ENCODE measurements at places on chromosomes 13 and 19.

- no peak for DNase-seq
Measured at GRCh38 chr13:99408703-99409000, 92.6 kb upstream of the TM9SF2 start.

DNA sequence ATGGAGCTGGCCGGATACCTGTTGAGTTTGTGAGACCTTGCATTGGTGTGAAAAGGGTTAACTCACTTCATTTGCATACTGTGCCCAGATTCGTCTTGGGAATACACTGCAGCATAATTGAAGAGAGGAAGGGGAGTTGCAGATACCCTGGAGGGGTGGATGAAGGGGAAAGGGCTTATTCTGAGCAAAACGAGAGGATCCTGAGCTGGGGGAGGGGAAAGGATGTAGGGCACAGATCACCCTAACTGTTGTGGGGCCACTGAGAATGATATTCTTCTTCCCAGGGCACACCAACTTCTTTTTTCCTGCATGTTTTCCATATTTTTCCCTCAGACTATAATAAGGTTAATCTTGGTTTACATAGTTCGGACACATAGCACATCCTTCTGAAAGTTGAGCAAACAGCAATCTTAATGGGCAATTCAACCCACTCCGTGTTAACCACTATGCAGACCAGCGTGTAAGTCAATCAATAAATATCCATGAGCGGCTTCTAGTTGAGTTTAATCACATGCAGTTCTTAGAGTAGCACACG lies 11.7 kb upstream of the PTPRS start:
- DNase-seq, result no peak

GRCh38 chr13:106597749-106598395 lies 29.9 kb upstream of the ARGLU1 start:
- no peak for DNase-seq

DNA sequence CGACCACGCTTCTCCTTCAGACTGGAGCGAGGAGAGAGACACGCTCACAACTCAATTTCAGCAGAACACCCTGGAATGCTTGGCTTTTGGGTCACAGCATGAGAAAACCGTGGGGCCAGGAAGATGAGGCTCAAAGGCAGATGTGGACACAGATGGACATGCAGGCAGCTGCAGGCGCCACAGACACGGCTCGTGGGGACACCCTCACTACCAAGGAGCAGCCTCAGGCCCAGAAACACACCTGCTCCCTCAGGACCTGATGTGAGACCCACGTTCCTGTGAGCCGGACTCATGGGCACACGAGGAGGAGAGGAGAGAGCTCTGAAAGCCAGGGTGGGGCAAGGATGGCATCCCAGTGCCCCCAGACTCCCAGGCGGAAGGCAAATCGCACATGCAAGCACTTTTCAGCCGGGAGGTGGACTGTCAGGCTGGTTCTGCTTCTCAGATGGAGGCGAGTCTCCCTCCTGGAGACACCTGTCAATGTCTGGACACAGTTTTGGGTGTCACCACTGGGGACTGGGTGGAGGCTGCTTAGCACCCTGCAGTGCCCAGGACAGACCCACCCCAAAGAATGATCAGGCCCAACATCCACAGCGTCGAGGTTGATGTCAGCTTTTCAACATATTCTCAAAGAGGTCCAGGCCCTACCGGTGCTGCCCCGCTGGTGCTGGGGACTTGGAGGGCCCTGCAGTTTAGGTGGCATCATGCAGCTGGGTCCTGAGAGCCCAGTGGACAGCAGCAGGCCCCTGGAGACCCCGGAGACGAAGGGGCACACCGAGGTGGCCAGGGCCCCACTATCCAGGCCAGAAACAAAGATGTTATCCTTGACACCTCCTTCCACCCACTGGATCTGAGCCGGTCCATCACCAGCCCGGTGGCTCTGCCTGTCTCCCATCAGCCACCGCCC lies 2.3 kb downstream of the ABHD17A start:
- no peak for DNase-seq

- DNase-seq, result no peak
Measured at GRCh38 chr13:66113882-66114526, 1116.1 kb downstream of the PCDH9 start.

GRCh38 chr13:44068737-44069136 lies 189.0 kb downstream of the LACC1 start:
- peak; percentile 39 for DNase-seq

GRCh38 chr19:38425810-38426466 lies at the start of gene RASGRP4:
Gene RASGRP4 (minus strand): TSS chr19:38426219. CDS start chr19:38426091, 128 bp downstream.
- no peak for DNase-seq
